ENCODE measurements at places on chromosomes 7 and 10.

DNA sequence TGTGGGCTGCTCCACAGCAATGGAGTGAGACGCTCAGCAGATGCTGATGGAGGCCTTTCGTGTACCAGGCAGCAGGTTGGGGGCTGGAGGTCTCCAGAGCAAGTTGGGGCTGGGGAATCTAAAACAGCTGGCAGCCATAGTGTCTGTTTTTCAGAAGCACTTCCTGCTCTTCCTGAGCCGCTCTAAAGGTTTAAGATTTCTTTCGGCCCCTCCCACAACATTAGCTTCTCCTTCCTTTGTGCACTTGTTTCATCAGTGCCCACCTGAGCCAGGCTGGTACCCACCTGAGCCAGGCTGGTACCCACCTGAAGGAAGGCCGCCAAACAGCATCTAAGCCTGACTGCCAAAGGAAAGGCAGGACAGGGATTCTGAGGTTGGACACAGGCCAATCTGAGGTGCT is 18.4 kb upstream of the WAPL start:
- no peak for DNase-seq

- DNase-seq = no peak
Observed at GRCh38 chr10:123792248-123792978, 99.2 kb downstream of the CPXM2 start.

DNA sequence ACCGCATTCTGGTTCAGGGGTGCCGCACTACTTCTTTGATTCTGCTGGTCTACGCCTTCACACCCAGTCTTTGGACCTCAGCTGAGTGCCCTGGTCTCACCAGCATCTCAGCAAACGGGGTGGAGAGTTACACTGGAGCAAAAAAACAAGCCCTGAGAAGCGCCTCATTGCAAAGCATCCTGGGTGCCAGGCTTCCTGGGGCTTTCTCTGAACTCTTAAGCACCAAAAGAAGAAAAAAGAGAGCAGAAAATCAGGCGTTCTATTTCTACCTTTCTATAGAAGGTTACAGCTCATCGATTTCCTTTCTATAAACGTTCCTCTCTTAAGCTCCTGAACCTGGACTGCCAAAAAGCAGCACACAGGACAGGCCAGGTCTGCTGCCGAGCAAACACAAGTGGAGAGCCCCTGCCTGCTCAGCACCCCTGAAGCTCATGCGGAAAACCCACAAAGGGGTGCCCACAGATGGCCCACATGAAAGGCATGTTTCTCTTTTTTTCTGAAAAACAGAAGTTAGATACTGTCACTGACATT is 217.9 kb downstream of the SFMBT2 start:
- peak; percentile 71 for DNase-seq

- DNase-seq = no peak
Observed at GRCh38 chr7:131767591-131767990, 211.2 kb upstream of the PODXL start.

DNA sequence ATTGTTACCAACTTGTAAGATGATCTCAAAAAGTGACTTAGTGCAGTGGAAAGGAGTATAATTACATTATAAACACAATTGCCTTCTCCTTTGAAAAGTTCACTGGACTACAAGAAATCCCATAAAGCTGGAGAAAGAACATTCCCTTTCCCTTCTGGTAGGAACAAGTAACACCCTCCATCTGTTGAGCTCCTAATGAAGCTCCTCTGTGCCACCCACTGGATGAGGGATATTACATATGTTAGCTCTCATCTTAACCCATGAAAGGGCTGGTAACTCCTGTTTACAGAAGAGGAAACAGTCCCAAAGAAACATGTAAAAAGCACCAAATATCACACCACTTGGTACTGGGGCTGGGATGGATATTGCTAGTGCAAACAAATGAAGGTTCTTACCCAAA is 8.1 kb downstream of the PGAM1 start:
- no peak for DNase-seq

DNA sequence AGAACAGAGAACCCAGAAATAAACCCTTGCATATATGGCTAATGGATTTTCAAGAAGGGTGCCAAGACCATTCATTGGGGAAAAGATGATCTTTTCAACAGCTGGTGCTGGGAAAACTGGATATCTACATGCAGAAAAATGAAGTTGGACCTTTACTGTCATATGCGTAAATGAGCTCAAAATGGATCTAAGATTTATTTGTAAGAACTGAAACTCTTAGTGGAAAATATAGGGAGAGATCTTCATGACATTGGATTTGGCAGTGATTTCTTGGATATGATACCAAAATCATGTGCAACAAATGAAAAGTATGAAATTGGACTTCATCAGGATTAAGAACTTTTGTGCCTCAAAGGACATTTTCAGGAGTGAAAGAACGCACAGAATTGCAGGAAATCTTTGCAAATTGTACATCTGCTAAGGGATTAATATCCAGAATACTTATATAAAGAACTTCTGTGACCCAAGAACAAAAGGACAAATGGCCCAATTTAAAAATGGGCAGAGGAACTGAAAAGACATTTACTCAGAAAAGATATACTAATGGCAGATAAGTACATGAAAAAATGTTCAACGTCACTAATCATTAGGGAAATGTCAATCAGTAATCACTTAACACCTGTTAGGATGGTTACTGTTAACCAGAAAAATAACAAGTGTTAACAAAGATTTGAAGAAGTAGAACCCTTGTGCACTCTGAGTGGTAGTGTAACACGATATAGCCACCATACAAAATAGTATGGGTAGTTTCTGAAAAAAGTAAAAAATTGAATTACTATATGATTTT is 6.1 kb downstream of the DBF4 start:
- no peak for DNase-seq

GRCh38 chr10:72099600-72099921 is 11.2 kb upstream of the SPOCK2 start:
- no peak for DNase-seq

GRCh38 chr10:101778781-101779543 is 3.0 kb upstream of the FGF8 start:
- no peak for DNase-seq

DNA sequence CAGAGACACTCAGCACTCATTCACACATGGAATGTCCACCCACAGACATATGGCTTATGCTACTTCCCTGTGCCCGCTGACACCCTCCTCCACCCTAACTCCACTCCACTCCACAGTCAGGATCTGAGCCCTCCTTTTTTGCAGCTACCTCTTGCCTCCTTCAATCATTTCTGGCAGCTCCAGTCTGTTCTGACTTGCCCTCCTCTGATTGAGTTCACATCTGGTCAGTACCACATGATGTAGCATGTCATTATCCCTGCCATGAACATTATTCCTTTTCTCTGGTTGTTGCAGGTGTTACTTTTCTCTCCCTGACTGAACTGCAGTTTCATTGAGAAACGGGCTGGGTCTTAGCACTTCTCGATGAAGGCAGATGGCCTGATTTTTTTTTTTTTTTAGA is 130.1 kb upstream of the EGR2 start:
- no peak for DNase-seq

- DNase-seq = no peak
Observed at GRCh38 chr7:5012985-5013384, 32.7 kb upstream of the RBAK start.

- DNase-seq = no peak
Observed at GRCh38 chr7:516606-517456, 2.8 kb downstream of the PDGFA start.

- no peak for DNase-seq
Observed at GRCh38 chr10:62744136-62744535, 60.4 kb upstream of the ADO start.

DNA sequence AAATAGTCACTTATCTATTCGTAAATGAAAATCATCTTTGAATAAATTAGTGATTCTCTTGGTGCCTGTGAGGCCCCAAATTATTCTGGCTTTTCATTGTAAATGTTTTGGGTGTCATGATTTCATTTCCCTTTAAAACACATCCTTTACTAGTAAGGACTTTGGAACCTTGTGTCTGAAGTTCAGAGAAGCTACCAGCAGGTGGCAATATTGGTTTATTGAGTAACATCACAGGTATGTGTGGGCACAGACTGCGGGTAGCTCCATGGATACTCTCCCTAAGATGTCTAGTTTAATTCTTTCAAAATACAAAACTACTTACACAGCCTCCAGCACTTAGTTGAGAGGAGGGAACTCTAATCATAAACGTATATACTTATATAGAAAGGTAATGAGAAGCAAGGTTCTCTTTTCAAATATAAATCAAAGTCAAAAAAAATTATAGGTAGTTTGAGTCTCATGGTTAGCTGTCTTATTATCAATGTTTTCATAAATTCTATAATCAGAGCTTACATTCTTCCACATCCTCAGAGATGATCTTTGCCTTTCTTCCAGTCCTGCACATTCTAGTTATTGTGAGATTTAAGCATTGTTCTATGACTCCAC is 449.6 kb downstream of the GRM8 start:
- peak; percentile 4 for DNase-seq

DNA sequence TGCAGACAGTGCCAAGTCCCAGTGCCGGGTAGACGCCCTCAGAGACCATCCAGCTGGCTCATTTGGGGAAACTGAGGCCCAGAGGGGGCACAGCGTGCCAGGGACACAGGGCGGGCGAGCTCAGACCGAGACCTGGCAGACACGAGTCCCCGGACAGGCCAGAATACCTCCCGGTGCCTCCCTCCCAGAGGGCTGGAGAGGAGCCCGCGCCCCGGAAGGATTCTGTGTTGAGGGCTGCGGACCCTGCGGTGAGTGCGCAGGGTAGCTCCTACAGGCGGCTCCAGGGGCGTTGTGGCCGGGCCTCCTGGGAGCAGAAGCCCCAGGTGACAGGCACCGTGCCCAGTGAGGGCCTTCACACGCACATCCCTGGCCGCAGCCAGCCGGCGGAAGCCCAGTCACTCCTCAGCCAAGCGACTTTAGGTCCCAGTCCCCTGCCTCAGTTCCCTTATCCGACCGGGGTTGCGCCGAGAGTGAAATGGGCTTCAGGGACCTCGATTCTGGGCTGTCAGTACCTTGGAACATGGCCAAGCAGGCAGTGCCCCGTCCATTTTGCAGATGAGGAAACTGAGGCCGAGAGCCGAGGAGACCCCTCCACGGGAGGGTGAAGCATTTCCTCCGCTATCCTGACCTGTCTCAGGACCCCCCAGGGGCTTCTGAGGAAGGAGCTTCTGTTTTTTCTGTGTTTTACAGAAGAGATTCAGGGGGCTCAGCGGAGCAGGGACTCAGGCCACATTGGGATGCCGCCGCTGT is 73.6 kb downstream of the ELFN1 start:
- no peak for DNase-seq

DNA sequence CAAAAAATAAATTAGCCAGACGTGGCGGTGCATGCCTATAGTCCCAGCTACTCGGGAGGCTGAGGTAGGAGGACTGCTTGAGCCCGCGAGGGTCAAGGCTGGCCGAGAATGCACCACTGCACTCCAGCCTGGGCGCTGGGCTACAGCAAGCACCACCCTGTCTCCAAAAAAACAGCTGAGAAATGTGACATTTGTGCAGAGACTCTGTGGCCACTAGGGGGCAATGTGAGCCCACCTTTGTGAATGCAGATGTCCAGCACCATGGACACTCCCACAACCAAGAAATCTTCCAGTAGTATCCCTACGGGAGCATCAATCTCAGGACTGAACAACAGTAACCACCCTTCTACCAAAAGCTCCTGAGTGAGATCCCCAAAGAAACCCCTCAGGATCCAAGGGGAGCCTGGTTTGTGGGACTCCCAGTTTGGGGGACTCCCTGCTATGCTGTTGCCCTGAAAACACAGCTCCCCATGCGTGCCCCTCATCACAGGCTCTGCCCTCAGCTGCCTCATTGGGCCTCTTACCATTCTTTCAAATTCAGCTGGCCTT is 6.2 kb upstream of the AHCYL2 start:
- peak; percentile 66 for DNase-seq

- DNase-seq = no peak
Observed at GRCh38 chr10:118687472-118687871, 67.3 kb downstream of the CACUL1 start.

DNA sequence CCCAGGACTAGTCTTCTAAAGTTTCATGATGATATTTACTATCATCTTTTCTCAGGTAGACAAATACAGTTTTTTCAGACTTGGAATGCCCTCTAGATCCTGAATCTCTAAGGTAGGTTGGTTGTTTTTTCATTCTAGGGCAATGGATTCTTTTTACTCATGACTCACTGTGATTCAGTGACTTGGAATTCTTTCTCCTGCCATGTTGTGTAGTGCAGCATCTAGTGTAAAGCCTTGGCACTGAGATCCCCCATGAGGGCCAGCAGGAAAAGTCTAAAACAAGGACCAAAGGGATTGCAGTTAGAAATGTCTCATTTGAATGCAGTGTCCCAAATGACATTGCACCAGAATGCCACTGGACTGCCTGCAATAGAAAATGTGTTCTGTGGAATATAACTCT is 430.4 kb downstream of the NEBL start:
- no peak for DNase-seq

GRCh38 chr7:84073186-84073875 is 121.3 kb downstream of the SEMA3A start:
- DNase-seq = no peak

GRCh38 chr10:130747356-130747755 is 564.2 kb downstream of the TCERG1L start:
- DNase-seq = no peak

GRCh38 chr10:13678101-13678843 is 91.5 kb downstream of the PRPF18 start:
- DNase-seq = no peak

DNA sequence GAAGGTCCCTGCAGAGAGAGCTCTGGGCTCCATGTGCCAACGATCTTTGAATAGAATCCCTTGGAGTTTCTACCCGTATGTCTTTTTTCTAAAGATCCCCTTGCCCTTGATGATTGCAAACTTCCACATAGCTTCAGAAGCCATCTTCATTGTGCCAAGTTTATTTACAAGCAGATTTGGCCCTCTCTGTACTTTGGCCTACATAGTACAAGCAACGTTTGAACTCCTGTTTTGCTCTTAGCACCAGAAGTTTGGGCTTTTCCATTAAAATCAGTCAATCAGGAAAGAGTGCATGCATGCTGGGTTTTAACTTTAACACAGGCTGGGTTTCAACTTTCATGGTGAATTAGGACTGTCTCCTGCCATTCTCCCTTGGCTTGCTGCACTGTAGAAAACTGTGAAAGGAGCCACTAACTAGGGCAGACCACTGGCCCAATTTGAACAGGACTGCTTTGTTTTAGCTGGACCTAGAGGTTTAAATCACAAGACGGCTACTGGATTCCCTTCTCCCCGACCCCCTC is 557.6 kb upstream of the GALNT17 start:
- no peak for DNase-seq

DNA sequence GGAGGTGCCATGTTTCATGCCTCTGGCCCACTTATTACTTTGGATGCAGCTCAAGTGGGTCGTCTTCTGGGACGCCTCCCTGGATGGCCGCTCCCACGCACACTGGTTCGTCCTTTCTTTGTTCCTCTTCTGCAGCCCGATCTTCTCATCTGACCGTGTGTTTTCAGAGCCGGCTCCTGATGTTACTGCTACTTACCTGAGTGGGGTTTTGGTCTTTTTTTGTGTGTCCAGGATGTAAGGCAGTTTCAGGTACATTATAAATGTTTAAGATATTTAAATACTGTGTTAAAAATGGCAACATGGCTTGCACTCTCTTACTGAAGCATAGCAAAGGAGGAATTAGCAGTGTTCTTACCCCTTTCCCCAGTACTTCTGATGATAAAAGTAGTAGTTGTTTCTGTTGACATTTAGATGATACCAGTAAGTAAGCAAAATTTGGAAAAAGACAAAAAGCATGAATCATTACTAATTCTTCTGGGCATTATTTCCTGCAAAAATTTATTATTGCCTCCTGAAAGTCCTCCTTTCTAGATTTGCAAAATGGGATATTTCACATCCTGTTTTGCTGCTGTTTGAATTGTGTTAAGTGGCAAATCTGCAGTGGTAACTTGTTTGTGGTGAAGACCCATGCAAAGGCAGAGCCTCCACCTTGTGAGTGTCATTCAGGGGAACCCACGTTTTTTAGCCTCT is 59.4 kb downstream of the SHH start:
- no peak for DNase-seq

- DNase-seq = peak; percentile 2
Observed at GRCh38 chr7:27031289-27032172, 64.3 kb downstream of the HOXA1 start.
